GM06990 (cell line): ENCODE measurements at places on chromosomes 12 and 14.
A peak's percentile ranks its signal among the peaks of the same experiment; 100 is the strongest.

- DNase-seq: no peak
These were observed 13.1 kb upstream of the SMARCC2 start for GRCh38 chr12:56202366-56202765.

DNA sequence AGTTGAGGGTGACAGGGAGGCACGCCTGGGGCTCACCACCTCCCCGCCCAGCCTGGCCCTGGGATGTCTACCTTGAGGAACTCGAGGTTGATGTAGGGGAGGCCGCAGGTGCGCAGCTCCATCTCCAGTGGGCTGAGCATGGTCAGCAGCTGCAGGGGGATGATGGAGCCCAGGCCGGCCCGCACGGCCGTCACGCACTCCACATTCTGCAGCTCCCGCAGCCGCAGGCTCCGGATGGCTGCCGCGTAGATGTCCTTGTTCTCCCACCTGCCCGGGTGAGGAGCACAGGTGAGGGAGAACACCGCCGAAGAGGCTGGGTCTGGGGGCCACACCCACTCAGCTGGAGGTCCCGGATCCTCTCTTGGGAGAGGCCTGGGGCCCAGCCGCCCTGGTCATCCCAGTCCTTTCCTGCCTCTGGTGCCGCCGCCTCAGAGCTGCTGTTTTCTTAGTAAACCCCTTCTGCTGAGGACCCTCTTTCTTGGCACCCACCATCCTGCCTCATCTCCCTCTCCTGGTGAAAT, 38.2 kb downstream of the TRAFD1 start:
- no peak for DNase-seq

DNA sequence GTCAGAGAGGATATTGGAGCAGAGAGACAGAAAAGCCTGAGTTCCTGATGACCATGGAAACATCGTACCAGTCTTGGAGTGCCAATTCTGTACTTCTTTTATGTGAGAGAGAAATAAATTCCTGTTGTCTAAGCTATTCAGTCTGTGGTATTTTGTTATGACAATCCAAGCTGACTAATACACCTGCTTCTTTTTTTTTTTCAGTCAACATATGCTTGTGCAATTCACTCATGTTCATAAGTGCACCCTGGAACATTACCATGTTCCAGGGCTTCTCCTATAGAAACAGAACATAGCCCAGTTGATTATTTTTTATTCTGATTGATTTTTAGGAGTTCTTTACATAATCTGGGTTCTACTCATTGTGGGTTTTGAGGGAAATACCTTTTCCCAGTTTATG, 1.7 kb upstream of the CHPT1 start:
- no peak for DNase-seq

- peak; percentile 83 for DNase-seq
These were observed at the start of gene C1QL4 for GRCh38 chr12:49336645-49337584. TSS of gene C1QL4 (minus strand) at chr12:49337188. CDS start at chr12:49336477, 711 bp downstream.

- DNase-seq: no peak
These were observed 328.7 kb downstream of the DPF3 start for GRCh38 chr14:72565149-72565559.
